ENCODE measurements at places on chromosomes 2 and 18.

- no peak for DNase-seq
Measured at GRCh38 chr18:40883271-40883670, 1071.8 kb upstream of the PIK3C3 start.

DNA sequence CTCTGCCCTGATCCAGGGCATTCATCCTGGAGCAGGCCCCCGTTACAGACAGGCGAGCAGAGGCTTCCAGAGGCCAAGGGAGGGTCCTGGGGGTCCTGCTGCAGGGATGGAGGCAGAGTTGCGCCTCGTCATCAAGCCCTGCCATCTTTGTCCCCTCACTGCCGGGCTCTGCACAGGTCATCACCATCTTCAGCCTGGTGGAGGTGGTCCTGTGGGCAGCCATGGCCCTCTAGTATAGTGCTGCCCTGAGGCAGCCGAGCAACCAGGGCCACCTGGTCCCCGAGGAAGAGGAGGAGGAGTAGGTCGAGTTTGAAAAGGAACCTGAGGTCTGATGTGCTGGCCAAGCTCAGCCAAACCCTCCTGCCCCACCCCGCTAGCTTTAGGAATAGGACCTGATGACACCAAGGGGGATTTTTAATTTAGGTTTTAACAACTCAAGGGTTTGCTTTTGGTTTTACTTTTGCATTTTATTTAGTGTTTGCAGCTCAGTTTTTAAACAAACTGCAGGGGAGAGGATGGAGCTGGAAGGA is 8.8 kb upstream of the ALPI start:
- no peak for DNase-seq

- DNase-seq, result no peak
Measured at GRCh38 chr2:67579806-67580205, 182.7 kb downstream of the ETAA1 start.

GRCh38 chr2:181146171-181146570 is 165.8 kb downstream of the UBE2E3 start:
- DNase-seq, result no peak

DNA sequence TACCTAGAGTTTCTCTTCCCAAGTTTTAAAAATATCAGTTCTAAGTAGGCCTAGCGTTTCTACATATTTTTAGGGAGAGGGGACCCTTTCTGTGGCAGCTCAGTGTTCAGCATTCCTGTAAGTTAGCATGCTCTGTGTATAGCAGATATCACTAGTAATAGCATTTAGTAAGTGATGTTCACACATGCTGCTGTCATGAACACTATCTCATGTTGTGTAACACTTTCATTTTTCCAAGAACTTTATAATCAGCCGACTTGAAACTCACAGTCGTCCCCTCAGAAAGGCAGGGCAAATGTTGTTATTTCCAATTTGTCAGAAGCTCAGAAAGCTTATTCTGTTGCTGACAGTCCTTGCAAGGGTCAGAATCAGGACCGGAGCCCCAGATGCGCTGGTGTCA is 267.7 kb downstream of the ALPK2 start:
- DNase-seq, result no peak

DNA sequence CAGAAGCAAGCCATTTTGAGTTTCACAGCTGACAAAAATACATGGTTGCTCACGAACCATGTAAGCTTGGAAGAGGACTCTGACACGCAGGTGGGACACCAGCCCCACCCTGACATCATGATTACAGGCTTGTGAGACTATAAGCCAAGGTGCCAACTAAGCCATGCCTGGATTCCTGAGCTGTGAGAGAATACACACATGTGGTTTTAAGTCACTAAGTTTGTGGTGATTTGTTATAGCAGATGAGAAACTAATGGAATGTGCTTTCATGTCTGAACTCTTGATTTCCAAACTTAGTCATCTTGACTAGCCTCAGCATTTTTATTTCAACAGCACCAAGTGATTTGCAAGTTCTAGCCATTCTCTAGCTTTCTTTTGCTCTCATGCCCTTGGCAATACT is 676.1 kb upstream of the CELF4 start:
- no peak for DNase-seq

GRCh38 chr2:118250001-118250400 is 161.7 kb downstream of the INSIG2 start:
- DNase-seq, result no peak

DNA sequence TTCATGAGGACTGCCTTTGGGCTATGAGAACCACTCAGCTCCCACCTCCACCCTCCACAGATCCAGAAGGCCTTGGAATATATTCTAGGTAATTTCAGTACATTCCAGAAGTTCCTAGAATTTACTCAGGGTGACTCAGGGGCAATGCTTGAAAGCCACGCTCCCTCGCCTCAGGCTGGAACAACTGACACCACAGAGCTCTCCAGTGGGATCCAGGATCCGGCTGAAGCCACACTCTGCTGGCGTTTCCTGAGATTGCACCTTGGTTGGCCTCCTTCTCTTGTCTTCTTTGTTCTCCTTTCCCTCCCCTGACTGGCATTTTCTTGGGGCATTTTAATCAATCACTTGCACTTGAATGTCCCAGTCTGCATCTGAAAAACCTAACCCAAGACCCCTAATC is 92.6 kb upstream of the KCNE4 start:
- no peak for DNase-seq

Data from Karpas-422 (cell line).